A549 treated with GW870086 at 1 μM for 4 hours (cell line): ENCODE measurements at places on chromosomes 2 and 18. TPM values are rescaled to one million over a fixed set of nuclear protein-coding genes. Genes with fewer than 3 reads are reported as not detected.

The CIDEA gene
- total RNA-seq: not detected in 5 replicates

The ALKAL2 gene
- not detected in 5 replicates for total RNA-seq

The ZC3H6 gene
- 0.11 to 0.48 TPM (median 0.32 TPM) in 5 replicates for total RNA-seq

The TBR1 gene
- total RNA-seq: 0.02 to 0.06 TPM (median 0.04 TPM) in 4 of 5 replicates, not detected in the other

The CDH20 gene
- total RNA-seq: not detected in 5 replicates

The EVA1A gene
- total RNA-seq: 9.1 to 11.8 TPM (median 10.9 TPM) in 5 replicates

The BMPR2 gene
- 9.0 to 15.0 TPM (median 13.7 TPM) in 5 replicates for total RNA-seq

The CHRND gene
- total RNA-seq: not detected in 5 replicates

The HMSD gene
- total RNA-seq: 0.71 TPM in 1 of 5 replicates, not detected in the others

The PMAIP1 gene
- 14.2 to 18.0 TPM (median 15.6 TPM) in 5 replicates for total RNA-seq

The ADAM23 gene
- total RNA-seq: 5.5 to 9.9 TPM (median 9.5 TPM) in 5 replicates
